Cardiac fibroblast (primary cell): ENCODE measurements at places on chromosomes 13 and 19.

DNA sequence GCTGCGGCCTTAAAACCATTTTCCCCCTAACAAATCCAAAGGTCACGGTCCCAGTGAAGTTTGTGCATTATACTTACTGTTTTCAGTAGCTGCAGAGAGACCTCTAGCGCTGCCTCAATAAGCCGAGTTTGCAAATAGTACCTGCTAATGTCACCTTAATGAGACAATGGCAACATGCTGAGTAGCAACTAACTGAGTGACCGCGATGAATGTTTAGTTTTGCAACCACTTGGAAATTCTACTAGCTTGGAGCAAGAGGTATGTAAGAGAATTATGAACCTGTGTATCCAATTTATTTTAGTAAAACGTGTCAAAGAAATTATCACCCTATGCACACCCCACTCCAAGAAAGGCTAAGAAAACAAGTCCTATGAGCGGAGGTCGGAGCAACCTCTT lies 1.2 kb downstream of the KPNA3 start:
- DNase-seq = peak; percentile 50

DNA sequence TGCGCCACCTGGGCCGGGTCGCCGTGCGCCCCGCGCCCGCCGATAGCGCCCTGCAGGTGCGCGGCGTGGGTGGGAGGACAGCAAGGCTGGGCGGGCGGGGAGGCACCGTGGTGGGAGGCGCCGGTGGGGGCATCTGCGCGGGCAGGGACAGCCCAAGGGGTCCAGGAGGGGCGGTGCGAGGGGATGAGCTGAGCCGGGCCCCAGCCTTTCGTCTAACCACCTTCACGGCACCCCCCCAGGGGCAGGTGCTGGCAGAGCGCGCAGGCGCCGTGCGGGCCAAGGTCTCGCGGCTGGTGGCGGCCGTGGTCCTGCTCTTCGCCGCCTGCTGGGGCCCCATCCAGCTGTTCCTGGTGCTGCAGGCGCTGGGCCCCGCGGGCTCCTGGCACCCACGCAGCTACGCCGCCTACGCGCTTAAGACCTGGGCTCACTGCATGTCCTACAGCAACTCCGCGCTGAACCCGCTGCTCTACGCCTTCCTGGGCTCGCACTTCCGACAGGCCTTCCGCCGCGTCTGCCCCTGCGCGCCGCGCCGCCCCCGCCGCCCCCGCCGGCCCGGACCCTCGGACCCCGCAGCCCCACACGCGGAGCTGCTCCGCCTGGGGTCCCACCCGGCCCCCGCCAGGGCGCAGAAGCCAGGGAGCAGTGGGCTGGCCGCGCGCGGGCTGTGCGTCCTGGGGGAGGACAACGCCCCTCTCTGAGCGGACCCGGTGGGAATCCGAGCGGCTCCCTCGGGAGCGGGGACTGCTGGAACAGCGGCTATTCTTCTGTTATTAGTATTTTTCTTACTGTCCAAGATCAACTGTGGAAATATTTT lies 3.1 kb downstream of the KISS1R start:
- no peak for DNase-seq

DNA sequence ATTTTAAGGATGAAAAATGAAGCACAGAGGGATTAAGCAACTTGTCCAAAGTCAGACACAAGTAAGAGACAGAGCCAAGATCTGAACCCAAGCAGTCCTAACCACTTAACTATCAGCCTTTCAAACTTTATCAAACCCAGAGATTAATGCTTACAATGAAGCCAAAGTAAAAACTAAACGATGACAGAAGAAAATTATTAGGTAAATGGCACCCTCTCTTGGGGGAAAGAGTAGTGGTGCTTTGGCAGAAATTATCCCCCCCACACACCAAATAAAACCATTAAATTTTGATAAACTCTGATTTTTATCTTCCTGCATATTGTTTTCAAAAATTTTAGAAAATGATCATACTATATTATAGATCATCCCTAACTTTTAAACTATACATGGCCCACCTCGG lies 329.2 kb downstream of the SLC7A1 start:
- no peak for DNase-seq

DNA sequence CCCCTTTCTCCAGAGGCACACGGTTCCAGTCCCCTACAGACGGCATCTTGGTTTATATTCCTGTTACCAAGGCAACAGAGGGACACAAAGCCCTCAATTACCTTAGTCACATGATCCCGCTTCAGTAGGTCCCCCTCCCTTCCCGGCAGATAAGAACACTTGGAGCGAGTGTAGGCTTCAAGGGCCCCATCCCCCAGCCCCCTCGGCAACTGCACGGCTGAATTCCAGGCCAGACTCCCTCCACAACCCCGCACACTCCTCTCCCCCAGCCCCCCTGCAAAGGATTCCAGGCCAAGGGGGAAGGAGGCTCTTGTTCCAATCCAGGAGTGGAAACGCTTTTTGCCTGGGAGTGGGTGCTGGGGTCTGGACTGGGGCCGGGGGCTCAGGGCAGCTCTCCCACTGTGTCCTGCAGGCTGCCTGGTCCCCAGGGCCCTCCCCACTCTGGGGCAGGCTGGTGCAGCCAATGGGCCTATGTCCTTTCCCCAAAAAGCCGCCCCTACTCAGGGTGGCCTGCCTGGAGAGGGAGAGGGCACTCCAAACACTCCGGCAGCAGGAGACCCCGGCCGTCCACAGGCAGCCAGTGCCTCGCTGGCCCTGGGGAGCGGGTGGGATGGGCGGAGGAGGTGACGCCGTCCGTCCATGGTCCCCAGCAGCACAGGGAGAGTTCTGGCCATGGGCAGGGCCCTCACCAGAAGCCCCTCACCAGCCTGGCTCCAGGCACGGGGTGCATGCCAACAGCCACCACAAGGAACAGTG lies 62.6 kb downstream of the MLLT1 start:
- no peak for DNase-seq

- no peak for DNase-seq
Observed at GRCh38 chr13:113948034-113948742, 25.7 kb downstream of the C13orf46 start.

- peak; percentile 50 for DNase-seq
Observed at GRCh38 chr13:95676105-95676761, 706 bp upstream of the DNAJC3 start.

- no peak for DNase-seq
Observed at GRCh38 chr13:77412116-77412635, 85.3 kb upstream of the MYCBP2 start.

DNA sequence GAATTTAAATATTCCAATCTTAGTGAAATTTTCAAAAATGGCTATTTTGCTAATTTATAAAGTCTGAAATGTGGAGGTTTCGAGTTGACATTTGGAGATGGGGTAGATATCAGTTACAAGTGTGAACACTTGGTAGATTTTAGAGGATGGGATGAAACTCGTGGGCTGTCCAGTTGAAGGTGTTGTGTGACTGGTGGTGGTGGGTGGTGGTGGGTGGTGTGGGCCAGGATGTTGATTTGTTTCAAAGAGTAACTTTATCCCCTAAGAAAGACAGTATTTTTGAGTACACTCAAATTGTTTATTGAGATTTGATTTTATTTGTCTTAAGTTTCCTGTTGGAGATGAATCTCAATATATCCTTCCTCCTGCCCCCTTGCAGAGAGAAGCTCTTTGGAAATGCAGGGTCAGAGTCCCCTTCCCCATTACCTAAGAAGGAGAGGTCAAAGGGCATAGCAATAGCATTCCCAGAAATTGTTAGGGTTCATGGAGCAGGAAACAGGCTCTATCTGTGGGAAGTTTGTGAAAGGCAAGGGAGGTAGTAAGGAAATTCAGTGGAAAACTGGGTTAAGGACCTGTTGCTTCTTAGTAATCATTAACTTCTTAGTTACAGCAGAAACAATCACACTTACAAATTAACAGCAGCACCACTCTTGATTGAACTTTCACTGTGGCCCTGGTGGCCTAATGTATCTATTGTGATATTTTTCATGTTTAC lies 133.6 kb upstream of the RNF113B start:
- no peak for DNase-seq

DNA sequence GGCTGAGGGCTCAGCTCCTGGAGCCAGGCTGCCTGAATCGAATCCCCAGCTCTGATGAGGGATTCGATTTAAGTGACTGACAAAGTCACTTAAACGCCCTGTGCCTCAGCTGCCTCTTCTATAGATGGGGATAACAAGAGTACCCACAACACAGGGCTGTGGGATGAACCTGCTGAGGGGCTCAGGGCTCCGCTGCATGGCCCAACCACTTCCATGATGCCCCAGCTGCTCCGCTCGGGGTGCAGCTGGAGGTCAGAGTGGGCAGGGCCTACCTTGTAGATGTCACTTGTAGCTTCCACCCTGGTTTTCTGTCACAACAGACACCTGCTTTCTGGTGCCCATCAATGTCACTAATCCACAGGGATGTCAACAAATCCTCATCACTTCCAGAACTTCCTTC lies 39.2 kb downstream of the STK24 start:
- DNase-seq = no peak

DNA sequence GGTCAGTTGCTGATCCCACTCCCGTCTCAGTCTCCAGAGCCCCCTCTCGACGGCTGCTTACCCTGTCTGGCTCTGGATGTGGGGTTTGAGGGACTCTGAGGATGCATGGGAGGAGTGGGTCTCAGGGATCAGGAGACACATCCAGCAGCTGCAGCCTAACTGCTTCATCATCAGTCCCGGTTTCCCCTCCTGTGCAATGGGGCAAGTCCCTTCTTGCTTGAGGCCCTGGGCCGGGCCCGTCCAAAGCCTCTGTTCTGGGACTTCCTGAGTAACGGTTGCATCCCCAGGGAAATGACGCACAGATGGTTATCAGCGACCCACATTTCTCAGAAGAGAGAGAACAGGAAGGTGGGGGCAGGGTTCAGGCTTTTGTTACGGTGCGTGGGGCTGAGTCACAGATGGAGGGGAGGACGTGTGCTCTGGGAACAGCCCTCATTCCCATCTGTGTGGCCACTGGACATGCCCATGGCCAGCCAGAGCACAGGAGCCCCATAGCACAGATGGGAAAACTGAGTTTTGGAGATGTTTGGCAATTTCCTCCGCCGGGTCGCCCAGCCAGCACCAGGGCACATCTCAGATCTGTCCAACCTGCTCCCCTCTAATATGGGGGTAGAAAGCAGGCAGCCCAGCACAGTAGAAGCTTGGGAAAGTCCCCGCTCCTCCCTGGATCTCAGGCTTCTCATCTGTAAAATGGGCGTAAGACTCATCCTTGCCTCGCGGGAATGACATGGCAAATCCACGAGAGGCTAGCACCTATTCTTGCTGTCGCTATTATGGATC lies 19.3 kb downstream of the GNA15 start:
- DNase-seq = peak; percentile 99

- no peak for DNase-seq
Observed at GRCh38 chr13:112056284-112056727, 10.6 kb upstream of the SOX1 start.

GRCh38 chr13:97228850-97229521 lies 6.9 kb downstream of the MBNL2 start:
- peak; percentile 76 for DNase-seq

DNA sequence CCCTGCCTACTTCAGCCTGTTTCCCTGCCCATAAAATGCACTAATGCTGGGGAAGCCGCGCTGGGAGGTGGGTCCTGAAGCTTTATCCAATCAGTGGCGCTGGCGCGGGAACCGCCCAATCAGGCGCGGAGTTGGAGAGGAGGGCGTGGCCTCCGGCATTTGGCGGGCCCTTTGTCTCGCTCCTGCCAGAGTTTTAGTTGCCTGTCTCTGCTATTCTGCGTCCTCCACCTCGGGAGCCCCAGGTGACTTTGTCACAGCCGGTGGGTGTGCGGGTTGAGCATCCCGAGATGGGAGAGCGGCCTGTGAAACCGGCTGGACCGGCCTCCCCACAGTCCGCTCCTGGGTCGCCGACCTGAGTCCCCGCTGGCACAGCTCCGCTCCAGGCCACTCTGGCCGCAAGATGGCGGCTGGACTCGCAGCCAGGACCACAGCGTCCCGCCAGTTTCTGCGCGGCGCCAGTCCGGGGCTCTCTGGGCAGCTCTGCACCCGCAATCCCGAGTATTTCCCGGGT lies 30.7 kb upstream of the ZNF429 start:
- peak; percentile 48 for DNase-seq

DNA sequence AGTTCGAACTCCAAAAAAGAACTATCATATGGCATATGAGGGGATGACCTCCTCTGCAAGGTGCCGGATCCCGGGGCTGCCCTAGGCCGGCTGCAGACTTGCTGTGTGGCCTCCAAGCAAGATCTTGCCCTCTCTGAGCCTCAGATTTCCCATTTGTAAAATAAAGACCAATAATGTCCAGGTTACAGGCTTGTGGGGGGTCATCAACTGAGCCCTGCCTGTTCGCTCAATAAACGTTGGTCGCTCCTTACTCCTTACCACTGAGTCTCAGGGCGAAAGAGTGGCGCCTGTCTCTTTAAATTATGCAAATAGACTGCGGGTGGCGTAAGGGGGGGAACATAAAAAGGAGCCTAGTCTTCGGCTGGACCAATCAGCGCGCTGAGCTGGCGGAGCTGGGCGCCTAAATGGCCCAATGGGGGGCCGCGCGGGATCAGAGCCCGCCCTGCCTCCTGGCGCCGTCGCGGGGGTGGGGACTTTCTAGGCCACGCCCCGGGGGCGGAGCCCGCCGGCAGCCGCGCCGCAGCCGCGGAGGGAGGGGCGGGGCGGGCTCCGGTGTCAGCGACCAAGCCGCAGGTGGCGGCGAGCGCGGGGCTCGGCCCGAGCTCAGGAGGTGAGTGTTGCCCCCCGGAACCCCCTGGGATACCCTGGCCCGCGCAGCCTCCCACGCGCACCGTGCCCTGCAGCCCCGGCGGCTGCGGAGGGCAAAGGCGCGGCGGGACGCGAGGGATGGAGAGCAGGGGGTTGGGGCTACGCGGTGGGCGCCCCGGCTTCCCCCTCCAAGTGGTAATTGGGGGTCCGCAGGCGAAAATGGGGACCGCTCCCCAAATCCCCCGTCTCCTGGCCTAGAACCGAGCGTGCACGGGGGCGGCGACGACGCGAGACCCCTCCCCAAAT lies 3.8 kb upstream of the FCHO1 start:
- DNase-seq = peak; percentile 94

- peak; percentile 77 for DNase-seq
Observed at GRCh38 chr13:51148952-51149573, 38.0 kb upstream of the C13orf42 start.

DNA sequence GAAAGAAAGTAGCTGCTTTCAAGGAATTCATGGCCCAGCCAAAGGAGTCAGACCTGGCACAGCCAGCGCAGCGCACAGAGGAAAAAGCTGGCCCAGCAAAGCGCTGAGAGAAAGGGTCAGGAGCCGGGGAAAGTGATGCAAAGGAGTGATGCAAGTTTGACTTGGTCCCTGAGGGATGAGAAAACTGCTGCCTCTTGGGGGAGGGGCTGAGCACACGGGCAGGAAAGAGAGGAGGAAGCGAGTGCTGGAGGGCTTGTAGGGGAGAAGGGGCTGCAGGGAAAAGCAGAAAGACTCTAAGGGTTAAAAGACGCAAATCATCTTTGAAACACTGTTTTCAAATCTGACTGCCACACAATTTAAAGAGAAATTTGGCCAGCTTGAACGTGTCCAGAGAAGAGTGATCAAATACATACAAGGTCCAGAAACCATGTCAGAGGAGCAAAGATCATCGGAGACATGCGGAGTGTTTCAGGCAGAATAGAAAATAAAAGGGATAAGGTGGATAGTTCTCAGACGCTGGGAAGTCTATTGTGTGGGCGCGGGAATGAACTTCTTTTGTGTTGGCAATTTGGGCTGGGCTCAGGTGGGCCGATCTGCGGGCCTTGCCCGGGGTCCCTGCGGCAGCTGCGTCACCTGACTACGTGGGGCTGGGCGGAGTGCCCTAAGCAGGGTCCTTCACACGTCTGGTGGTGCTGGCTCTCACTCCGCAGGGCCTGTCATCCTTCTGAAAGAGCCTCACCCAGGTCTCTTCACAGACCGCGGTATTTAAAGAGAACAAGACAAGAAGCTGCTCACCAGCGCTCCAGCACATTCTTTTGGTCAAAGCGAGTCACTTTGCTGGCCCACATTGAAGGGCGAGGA lies 18.1 kb downstream of the N4BP2L1 start:
- peak; percentile 87 for DNase-seq
